ENCODE measurements at places on chromosomes 3 and 15.

GRCh38 chr3:130800829-130801228 is 54.2 kb upstream of the PIK3R4 start:
- no peak for DNase-seq

- DNase-seq: no peak
These were observed at the start of gene HGD for GRCh38 chr3:120682095-120682681. Gene HGD (minus strand): TSS chr3:120682239. CDS start chr3:120682111, 128 bp downstream.

DNA sequence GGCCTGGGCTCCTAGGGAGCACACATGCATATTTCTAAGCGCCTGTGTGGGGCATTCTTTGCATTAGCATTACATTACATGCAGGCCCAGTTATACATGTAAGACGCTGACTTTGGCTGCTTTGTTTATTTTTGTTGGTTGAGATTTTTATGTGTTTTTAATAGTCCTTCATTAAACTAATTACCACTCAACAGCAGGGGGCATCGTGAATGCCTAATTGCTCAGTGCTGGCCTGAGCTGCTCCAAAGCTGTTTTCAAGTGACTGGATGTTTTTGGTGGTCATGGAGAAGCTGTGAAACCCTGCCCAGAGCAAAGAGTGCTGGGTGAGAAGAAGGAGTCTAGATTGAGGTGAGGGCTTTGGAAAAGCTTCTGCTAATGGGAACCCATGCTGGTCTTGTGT is 41.5 kb downstream of the GPD1L start:
- DNase-seq: no peak

DNA sequence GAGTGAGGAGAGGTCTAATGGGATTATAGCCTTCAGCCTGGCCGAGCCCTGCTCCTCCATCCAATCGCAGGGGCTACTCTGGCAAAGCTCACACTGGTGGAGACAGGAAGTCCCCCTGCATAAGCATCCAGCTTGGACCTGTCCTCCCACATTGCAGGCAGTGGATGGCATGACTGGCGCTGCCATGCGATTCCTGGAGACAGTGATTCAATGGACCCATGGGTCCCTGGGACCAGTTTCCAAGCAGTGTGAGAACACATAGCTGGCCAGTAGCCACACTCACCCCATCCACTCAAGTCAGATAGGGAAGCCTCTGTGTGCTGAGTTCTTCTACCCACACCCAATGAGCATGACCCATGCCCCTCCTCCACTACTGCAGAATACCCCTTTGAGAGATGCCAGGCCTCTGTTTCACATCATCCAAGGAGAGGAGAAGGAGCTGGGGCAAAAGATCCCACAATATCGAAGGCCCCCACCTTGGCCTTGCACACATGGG is 18.1 kb upstream of the POC1A start:
- DNase-seq: no peak

DNA sequence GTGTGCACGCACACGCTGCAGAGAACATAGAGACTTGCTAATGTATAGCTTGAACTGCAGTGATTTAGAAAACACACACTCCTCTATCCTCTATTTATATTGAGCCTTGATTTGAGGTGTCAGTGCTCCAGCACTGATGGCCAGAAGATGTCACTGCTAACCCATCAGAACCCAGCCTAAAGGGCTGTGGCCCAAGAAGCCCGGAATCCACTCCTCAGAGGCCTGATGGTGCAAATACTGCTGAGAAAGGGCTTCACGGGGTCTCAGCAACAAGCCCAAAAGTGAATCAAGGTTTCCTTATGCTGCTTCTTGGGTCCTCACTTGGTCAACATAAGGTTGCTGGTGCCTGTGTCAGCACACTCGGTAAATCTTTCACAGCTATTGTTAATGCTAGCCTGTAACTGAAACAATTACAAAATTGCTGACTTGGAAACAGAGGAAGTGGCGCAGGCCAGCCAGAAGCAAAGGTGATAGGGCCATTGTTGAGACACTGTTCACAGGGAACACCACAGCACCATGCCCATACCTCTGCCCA is 60.3 kb downstream of the HEG1 start:
- peak; percentile 56 for DNase-seq

- DNase-seq: no peak
These were observed 48.5 kb upstream of the RASGRP1 start for GRCh38 chr15:38613085-38613484.
